ENCODE measurements at places on chromosomes 1 and 21.

DNA sequence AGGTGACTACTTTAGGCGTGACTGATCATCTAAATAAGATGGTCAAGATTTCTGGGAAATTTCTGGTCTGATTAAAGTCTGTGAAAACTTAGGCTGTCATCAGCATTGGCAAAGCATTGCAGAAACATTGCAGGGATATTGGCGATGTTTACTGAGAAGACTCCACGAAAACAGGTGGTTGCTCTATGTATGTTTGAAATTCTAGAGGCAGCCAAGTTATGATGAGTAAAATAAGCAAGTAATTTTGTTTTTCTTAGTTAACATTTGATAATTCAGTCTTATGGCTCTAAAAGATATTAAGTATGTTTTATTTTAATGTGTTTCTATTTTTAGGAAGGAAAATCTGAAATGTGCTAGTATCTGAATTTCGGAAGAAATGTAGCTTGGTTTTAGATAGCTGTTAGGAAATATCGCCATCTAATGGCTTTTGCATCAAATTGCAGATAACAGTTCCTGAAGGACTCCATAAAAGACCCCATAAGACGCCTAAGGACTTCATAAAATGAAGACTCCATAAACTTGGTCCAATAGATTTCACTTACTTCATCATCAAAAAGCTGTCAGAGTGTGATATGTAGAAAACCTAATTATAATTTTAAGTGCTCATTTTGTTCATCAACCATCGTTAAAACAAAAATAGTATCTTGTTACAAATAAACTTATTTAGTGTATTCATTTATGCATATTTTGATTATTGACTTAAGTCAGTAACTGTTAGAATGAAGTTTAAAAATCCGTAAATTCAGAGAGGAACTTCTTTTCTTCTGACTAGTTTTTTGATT, 344.6 kb downstream of the RYR2 start:
- no peak for DNase-seq

GRCh38 chr1:224859651-224860050, 69.8 kb upstream of the DNAH14 start:
- no peak for DNase-seq

- DNase-seq: peak; percentile 48
These were observed 553 bp downstream of the TTF2 start for GRCh38 chr1:117060441-117061317.

- peak; percentile 50 for DNase-seq
These were observed 143.2 kb downstream of the PTPRU start for GRCh38 chr1:29379443-29380073.

DNA sequence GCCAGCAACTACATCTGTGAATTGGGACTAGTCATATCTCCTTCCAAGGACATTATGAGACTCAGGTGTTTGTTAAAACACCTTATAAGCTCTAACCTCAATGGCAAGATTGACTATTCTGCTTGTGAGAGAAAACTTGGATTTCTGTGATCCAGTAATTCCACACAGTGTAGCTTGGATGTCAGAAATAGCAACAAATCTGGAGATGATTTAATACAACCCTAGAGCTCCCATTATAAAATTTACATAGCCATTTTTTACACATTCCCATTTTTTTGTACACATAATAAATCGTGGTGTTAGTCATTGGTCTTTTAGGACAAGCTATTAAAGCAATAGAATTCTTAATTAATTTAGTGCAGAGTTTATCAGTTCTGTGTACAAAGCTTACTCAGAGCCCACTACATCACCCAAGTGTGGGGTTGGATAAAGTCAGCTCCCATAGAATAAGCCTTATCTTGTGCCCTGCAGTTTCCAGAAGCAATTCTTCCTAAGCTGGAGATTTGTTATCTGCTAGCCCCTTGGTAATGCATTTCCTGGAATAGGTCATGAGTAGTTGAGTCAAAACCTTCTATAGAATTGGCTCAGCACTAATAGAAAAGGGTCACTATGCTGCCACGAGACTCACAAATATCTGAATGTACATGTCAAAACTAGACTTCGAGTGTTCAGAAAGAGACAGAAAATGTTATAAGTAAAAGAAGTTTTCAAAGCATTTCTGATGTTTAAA, 434.0 kb upstream of the RUNX1 start:
- DNase-seq: no peak

DNA sequence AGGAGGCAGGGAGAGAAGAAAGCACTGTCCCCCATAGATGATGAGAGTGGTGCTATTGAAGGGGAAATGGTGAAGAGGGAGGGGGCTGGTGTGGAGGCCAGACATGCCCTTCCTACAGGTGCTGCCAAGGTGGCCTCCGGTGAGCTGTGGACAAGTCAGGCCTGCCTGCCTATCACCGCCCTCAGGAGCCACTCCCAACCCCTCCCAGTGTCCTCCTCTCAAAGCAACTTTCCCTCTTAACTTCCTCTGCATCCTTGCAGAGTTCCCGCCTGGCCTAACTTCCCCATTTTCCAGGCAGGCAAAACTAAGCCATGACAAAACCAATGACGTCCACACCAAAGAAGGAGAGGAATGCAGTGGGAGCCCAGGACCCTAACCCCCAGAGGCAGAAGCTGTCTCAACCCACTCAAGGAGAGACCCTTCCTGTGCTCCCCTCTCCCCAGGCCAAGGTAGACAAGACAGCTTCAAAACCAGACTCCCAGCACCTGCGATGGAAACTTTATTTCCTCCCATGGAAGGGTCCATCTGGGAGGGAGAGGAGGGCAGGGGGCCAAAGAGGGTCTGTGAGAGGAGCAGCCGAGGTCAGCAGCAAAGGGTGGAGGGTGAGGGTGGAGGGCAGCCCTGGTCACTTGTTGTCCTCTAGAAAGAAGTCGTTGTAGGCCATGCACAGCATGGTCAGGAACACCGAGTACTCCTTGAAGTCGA, 1.0 kb upstream of the S100A6 start:
- DNase-seq: no peak

DNA sequence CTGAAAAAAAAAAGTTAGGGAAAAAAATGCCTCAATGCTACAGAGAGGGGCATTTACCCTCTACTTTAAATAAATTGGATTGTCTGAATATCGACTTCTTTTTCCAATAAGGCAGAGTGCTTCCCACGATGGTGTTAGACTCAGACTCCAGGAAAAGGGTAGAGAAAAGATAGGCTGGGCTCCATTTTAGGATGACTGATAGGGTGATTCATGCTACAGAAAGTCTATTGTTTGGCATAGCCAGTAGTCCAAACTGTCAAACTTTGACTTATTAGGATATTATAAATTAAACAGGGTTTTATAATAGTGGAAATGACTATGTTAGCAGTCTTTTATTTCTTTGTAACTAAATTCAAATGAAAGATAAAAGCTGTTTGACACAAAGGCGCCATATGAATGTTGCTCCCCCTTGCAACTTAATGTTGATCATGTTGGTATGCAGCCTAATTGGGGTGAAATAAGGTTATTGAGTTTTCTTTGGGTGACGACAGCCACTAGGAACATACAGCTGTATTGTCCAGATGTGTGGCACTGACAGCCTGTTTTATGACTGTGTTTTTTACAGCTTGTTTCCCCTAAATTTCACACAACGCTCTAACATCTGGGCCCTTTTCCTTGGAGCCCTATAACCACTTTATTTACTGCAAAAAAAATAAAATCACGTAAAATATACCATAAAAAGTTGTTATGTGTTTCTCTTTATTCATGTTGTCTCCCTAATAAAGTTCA, 69.3 kb downstream of the SPAG17 start:
- DNase-seq: no peak

DNA sequence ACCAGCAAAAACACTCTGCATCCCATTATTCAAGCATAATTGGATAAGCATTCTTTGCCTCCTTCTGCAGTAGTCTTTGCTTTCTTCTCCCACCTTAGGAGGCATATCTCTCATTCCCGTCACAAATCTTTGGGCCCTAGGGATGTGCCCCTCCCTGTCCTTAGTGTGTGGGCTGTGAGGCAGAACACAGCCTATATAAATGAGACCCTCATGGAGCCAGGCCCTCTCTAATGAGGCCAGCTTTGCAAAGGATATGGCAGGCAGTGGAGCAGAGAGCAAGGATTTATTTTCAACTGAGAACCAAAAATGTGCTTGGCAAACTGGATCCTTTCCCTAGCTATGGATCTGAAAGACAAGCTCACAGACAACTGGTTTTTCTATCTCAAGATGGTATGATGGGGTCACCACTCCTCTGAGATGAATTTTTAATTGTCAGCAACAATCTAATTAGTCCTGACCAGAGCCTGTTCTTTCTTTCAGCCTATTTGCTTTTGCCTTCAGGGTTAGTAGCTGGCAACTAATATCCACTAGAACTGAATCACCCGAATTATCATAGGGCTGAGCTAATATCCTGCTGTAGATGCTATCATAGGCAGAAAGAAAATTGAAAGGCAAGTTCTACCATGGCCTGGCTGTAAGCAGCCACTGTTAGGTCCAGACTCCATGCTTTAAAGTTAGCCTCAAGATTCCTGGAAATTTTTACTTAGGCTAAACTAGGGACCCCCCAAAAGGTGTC, 134.2 kb downstream of the SYT2 start:
- DNase-seq: no peak

DNA sequence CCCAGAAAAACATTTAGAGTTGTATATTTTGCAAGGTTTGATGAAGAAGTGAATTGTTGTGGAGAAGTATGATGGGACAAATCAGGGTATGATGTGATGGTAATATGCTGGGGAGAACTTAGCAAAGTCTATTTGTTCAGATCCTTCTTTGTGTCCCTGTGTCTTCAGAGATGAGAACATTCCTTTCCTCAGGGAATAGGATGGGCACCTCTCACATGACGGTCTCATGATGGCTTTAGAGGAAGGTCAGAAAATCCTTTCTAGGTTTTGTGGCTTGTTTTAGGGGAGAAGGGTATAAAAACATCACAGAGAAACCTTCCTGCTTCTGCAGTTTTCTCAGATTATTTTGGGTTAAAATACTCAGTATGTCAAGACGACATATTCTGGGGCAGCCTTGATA, 171.3 kb upstream of the NRIP1 start:
- no peak for DNase-seq

DNA sequence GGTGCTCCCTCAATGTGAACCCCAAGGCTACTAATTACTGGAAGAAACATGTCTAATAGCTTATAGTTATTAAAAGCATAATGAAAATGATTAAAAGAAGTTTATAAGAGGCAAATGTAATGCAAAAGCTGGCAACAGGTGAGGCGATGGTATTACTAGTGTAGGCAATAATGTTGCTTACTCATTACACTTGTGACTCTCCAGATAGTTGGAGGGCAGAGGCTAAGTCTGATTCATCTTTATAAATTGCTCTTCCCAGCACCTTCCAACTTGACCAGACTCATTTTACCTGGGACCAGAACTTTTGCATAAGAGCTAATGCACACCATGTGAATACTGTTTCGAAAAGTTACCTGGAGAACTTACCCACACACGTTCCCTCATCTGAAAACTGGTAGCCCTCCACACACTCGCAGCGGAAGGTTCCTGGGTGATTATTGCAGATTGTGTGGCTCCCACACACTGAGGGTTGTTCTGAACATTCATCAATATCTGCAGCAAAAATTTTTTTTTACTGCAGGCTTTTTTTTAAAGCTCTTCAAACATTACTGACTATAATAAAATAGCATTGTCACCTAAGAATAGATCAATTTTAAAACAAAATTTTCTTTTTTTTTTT, 48.0 kb downstream of the NID1 start:
- DNase-seq: no peak

DNA sequence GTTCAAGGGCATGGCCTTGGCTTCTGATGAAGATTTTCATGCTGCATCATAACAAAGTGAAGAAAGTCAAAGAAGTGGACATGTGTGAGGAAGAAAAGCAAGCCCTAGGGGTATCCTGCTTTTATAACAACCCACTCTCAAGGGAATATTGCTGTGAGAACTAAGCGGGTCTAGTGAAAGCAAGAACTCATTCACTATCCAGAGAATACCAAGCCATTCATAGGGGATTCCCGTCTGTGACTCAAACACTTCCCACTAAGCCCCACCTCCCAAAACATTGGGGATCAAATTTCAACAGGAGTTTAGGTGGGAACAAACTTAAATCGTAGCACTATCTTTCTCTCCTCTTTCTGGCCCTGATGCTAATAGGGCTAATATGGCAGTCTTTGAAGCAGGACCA, 98.5 kb upstream of the CTTNBP2NL start:
- no peak for DNase-seq

GRCh38 chr1:106836708-106837107, 219.8 kb upstream of the PRMT6 start:
- DNase-seq: no peak

GRCh38 chr1:17511188-17511587, 28.3 kb upstream of the ARHGEF10L start:
- DNase-seq: no peak

DNA sequence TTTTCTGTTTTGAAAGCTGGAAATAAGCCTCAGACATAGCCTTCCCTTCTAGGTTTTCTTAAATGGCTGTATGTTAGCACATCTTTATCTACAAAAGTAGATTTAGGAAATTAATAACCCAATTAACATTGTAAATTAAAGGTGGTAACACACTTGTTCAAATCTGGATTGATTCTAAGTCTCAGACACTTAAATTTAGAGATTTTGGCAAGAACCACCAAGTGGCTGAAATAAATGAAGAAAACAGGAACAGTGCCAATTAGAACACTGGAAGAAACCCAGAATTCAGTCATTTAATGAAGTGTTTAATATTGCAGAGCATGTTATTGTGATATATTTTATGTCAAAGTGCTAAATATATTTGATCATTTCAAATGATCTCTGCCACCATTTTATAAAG, 628.2 kb downstream of the USP25 start:
- no peak for DNase-seq

DNA sequence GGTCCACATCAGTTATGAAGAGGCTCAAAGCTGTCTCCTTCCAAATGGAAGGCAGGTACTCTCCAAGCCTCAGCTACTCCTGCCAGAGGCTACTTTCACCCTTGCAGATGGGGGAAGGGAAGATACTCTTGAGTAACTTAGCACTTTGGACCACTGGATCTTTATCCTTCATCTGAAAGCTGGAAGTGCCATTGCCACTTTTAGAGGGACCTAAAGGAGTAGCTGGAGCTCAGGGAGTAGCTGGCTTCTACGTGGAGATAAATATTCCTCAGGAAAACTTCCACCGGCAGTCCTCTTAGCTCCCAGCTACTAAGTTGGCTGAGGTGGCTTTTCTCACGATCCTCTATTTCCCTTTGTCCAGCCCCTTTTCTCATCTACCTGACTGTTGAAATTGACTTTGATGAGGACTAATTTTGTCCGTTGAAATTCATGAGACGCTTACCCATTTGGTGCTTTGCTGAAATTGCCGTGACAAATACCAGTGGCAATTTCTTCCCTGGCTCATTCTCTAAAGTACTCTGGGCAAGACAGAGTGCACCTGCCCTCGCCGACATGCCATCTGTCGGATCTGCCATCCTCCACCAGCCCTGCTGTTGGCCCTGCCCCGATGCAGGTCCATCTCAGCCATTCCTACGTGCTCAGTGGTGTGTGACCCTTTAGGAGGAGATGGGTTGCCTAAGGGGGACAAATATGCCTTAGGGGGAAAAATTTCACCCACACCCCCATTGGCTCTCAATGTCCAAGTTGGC, 13.6 kb downstream of the IGSF21 start:
- DNase-seq: no peak

Data from brain microvascular endothelial cell (primary cell).